Fibroblast of gingiva (primary cell): ENCODE measurements at places on chromosomes 2 and 18.
A peak's percentile ranks its signal among the peaks of the same experiment; 100 is the strongest.

GRCh38 chr2:159891917-159892730 lies 94.1 kb upstream of the CD302 start:
- DNase-seq = no peak

DNA sequence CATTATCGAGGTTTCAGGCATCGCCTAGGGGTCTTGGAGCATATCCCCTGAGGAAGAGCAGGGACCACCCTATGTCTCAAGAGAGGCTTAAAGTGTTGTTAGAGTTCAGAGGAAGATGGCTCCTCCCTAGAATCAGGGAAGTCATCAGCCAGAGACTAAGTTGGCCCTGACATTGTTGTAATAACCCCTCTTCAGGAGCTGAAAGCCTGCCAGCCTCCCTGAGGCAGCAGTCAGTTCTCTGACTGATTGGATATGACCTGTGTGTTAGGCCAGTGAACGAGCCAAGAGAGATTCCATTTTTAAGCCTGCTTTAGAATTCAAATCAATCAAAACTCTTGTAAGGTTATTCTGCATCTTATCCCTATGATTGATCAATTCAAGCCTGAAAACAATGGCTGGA lies 34.9 kb downstream of the ARHGAP28 start:
- no peak for DNase-seq

- DNase-seq = no peak
Measured at GRCh38 chr2:177589186-177589585, 196.6 kb downstream of the AGPS start.

DNA sequence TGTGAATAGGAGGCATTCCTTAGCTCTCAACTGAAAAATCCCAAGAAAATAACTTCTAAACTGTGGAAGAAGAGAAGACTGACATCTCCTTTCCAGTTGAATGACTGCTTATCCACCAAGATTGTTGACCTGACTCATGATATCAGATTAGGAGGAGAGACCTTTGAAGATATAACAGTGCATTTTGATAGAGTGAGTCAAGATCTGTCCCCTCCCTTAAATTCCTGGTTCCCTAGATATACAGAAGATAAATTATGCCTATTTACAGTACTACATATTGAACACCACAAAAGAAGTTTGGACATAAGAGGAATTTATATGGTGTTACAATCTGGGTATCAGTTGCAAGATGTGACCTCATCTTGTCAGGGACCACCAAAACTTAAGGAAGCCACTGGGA lies 285.3 kb upstream of the ZSWIM2 start:
- no peak for DNase-seq

- DNase-seq = peak; percentile 21
Measured at GRCh38 chr2:239716536-239717318, 308.4 kb downstream of the NDUFA10 start.

DNA sequence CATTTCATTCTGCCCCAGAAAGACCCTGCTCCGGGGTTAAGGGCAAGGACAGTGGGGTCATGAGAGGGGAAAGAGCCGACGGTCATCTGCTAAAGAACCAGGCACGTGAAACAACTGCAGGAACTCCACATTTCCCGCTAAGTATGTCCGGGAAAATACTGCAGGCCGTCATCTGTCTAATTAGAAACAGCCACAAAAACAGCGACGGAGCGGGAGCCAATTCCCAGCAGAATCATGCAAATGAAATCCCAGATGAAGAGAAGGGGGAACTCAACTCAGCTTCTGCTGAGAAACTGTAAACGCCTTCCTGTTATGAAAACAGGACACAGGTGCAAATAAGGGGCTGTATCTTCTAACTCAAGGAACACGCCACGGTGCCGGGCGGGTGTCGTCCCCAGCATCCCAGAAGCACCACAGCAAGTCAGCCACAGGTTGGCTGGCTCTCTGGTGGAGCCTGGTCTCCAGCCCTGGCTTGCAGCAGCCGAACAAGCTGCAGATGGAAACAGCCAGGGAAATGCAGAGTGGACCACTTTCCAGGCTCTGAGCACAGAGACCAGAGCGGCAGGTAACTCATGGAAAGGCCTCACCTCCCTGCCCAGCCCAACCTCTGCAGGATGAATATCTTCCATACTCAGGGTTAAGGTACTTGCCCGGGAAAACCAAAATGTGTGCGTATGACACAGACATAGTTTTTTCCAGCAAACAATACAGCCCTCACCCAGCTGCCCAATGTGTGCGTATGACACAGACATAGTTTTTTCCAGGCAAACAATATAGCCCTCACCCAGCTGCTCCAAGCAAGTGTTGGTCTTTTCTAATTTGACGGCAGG lies 28.9 kb downstream of the PXDN start:
- DNase-seq = peak; percentile 60

DNA sequence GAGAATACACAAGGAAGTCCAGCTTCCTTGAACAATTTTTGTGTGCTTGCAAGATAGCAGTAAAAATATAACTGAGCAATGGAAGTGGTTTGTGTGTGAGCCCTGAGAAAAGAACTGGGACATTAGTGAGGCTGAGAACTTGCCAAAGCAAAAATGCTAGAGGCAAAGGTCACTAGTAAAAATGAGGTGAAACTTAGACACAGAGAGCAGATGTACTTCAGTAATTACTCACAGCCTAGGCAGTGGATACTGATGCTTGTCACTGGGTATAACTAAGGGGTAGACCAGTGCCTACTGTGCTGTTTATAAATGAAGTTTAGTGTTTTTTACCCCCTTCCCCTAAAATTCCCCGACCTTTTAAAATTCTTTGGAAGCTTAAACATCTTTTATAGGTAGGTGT lies 450.1 kb downstream of the LPIN1 start:
- no peak for DNase-seq
